ENCODE measurements at places on chromosomes 3 and 15.

DNA sequence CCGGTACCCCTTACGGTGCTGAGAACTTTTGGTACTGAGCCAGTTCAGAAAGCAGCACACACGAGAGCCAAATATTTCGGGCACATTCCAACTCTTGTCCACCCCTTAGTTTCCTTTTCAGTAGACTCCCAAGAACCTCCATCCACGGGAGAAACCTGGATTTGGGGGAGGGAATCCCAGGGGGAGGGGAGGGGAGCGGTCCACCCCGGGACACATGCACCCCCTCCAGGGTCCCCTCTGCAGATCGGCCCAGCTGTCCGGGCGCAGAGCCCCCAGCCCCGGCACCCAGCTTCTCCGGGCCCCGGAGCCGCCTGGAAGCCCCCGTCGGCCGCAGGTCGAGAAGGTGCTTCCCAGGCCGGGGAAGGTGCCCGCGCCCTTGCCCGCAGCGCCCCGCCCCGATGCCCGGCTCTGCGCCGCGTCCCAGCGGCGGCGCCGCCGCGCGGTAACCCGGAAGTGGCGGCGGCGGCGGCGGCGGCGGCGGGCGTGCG lies 455 bp upstream of the ABHD17C start:
- DNase-seq, result no peak

DNA sequence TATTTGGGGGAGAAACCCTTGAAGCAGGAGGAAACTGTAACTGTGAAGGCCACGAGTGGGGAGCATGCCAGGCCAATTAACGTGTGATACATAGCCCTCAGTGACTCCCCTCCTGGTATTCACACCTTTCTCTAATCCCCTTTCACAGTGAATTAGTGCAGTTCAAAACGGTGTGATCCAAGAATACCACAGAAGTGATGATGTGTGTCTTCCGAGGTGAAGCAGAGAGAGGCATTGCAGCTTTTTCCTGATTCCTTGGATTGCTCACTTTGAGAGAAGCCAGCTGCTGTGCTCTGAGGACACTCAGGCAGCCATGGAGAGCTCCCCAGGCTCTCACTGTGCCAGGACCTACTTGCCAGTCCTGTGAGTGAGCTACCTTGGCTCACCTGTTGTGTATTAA lies 17.3 kb downstream of the NIPA2 start:
- no peak for DNase-seq

- no peak for DNase-seq
Observed at GRCh38 chr3:37897763-37898162, 36.1 kb downstream of the CTDSPL start.

- DNase-seq, result no peak
Observed at GRCh38 chr3:158808697-158809096, 6.8 kb downstream of the MFSD1 start.

DNA sequence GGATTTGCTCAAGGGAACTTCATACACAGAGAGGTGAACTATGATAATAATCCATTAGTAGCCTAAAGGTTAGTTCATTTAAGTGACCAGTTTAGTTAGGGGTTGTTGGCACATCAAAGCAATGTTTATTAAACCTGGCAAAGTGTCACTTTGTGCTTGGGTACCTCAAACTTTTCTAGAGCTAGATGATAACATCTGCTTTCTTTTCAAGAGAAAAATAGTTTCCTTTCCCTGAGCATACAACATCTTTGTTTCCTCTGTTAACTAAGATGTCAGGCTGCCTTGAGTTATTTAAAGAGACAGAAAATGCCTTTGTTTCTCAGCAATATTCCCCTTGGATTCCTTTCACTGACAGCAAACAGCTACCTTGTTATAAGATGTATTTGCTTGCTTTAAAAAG lies 26.7 kb upstream of the SMAD3 start:
- DNase-seq, result no peak

Measured in NCI-H187 (cell line).